ENCODE measurements at places on chromosomes 4 and X.
A peak's percentile ranks its signal among the peaks of the same experiment; 100 is the strongest.

GRCh38 chr4:184427687-184428086 lies 46.7 kb downstream of the IRF2 start:
- no peak for DNase-seq

DNA sequence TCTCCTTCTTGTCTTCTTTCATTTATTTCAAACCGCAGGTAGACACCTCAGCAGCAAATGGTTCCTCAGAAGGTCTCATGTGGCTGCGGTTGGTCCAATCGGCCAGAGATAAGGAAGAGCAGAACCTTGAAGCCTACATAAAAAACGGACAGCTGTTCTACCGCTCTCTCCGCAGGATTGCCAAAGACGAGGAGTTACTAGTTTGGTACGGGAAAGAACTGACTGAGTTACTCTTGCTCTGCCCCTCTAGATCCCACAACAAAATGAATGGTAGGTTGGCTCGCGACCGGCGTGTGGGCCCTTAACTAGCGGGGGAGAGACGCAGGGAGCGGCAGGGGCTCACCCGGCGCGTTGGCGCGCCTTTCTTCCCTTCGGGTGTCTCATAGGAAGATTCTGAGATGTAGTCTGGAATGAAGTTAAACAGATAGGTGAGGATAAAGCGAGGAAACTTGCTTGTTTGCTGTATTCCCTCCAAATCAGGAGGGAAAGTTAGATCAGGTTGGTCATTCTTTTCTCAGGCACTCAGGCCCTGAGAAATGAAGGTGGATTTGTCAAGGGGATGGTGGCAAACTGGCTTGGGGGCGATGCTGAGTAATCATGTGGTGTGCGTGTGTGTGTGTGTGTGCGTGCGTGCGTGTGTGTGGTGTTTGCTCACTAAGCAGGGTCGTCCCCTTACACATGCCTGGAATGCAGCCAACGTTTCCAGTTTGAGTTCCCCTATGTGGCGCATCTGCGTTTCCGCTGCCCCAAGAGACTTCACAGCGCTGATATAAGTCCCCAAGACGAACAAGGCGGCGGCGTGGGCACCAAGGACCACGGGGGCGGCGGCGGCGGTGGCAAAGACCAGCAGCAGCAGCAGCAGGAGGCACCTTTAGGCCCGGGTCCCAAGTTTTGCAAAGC lies 4.2 kb downstream of the PRDM8 start:
- peak; percentile 86 for DNase-seq

GRCh38 chr4:164009435-164009834 lies 514.9 kb downstream of the TMA16 start:
- DNase-seq = no peak

GRCh38 chrX:33204889-33205288 lies 6.5 kb downstream of the DMD start:
- DNase-seq = peak; percentile 8

GRCh38 chr4:25223802-25224375 lies 9.9 kb upstream of the PI4K2B start:
- DNase-seq = peak; percentile 31

- no peak for DNase-seq
Measured at GRCh38 chr4:52358366-52358765, 300.7 kb downstream of the USP46 start.

GRCh38 chr4:25450491-25450901 lies 73.4 kb downstream of the ANAPC4 start:
- no peak for DNase-seq

DNA sequence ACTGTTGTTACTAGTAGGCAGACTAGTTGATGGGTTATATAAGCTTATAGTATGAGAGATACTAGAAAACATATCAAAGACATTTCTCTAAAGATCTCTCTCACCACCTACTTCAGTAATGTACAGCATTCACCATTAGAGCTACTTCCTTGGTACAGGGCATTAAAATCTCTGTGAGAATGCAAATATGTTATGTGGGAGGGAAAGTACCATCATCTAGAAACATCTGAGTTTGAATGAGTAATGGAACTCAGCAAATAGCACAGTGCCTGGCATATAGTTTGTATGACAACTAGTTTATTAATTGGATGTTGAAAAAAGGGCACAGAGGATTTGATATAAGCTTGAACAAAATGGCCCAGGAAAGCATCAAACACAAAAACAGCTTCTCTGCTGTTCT lies 211.1 kb downstream of the GLUD2 start:
- no peak for DNase-seq

- peak; percentile 21 for DNase-seq
Measured at GRCh38 chr4:70559211-70559830, 32.7 kb upstream of the AMBN start.

DNA sequence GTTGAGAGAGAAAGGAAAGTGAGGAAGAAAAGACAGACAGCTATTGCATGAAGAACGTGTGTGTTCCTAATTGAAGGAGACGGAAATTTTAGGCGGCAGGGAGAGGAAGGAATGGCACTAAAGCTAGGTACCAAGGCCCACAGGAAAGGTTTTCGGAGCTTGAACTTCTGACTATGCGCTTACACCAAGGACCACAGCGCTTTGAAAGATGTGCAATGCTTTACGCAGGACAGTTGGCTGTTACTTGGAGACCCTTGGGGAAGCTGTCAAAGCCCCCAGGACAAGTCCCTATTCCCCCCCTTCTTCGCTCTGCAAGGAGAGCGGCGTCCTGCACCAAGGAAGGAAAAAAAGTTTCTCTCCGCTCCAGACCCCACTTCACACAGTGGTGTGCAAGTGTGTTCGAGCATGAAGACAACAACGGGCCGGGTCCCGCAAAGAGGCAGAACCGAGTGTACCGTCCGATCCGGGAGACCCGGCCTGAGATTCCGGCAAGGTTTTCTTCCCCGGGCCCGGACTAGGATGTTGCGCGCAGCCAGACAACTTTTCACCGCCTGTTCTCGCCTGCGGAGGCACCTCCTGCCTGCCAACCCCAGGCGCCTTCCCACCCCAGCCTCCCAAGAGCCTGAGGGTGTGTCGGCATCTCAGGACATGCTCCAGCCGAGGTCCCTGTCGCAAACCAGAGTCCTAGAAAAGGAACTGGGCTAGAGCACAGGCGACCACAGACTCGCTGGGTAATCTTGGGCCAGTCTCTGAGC lies 896 bp downstream of the KDR start:
- peak; percentile 3 for DNase-seq

Measured in fibroblast of skin of right quadriceps (primary cell).